GDM1 (cell line): ENCODE measurements at places on chromosomes 7 and 10.
A peak's percentile ranks its signal among the peaks of the same experiment; 100 is the strongest.

- DNase-seq = peak; percentile 37
These were observed at the start of gene GTF2IRD1 for GRCh38 chr7:74453322-74454011. TSS of gene GTF2IRD1 (plus strand) at chr7:74453906. CDS start at chr7:74508081, 54,175 bp downstream.

DNA sequence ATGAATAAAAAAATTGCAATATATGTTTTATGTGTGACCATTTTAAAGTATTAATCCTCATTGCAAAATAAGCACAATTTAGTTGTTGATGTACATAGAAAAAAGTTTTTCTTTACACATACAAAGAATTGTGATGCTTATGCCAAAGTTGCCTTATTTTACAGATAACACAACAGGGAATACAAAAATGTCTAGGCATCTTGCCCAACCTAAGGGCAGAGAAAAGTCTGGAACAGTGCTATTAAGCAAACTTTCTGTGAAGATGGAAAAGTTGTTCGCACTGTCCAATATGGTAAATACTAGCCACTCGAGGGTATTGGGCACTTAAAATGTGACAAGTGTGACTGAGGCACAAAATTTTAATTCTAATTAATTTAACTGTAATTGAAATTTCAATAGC is 190.2 kb upstream of the HGF start:
- no peak for DNase-seq

DNA sequence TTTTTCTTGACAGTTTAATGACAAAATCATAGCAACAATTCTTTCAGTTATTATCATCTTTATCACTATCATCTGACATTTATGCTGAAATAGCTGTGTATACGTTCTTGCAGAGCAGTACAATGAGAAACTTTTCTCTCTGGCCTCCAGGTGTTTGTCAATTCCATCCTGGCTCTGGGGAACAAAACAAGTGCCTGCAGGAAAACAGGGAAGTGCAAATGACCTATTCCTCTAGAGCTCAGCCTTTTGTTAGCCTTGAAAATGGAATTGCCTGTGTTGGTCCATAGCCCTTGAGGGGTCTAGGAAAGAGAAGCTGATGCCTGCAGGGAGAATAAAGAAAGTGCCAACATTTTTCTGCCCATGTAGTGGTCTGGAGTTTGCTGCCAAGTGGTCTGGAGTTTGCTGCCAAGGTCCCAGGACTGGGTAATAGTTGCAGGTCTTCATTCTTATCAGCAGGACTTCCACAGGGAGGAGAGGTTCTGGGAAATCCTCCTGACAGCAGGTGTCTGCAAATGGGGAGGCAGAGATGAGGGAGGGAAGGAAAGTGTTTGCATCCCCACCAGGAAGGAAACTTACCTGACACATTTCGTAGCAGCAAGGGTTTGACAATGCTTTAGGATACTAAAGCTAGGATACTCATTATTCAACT is 10.1 kb upstream of the CSTF2T start:
- no peak for DNase-seq

DNA sequence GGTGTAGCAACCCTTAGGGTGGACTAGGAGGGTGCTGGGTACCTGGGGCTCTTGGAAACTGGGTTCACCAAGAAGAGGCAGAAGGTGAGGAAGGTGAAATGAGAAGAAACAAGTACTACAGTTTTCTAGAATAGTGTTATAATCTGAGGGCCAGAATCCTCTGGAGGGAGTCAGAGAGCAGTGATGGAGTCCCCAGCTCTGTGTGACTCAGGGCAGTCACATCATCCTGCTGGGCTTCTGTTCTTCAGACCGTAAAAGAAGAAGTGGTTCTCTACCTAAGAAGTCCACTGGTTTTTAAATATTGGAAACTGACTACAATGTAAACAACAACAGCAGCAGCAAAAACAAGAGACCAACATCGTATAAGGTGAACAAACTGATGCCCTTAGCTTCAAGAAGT is 197.3 kb downstream of the PRPF18 start:
- DNase-seq = peak; percentile 15

DNA sequence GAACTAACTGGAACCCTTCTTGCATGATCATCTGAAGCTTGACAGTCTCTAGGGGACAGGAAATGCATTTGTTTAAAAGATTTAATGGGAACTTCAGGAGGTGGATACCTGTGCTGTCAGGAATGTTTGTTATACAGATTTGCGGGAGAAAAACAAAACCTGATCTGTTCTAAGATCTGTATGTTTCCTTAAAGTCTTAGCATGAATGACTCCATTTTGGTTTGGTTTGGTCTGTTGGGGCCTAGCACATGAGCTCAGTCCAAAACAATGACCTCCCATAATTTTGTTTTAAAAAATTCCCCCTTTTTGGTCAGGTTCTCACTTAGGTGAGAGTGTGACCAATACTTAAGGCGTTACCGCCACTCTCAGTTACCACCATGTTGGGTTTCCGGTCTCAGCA is 138.7 kb downstream of the AKR1D1 start:
- no peak for DNase-seq

- DNase-seq = no peak
These were observed at the start of gene TMEM178B for GRCh38 chr7:141073641-141074161. TSS of gene TMEM178B (plus strand) at chr7:141074064.

DNA sequence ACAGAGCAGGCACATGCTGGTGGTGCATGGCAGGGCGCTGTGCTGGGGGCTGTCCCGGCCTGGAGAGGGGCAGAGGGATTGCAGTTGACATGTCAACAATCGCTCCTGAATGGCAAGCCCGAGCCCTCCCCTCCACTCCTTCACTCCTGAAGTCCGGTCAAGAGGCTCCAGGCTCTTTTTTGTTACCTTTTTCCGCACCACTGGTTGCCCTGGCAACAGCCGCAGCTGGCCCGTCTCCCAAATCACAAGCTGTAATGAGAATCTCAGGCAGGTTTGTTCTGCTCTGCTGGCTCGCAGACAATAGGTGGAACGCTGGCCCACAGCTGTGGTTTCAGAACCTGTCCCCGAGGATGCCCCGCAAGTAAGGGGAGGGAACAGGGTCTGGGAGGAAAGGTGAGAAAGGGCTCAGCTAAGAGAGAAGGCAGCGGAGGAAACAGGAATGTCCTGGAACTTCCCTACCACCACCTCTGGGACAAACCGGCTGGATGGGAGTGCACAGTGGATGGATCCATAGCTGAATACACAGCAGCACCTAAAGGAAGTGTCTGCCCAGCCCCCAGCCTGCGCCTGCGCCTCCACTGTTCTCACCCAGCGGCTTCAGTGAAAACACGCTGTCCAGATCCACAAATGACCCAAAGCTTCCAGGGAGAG is 58.9 kb downstream of the CALML3 start:
- no peak for DNase-seq

DNA sequence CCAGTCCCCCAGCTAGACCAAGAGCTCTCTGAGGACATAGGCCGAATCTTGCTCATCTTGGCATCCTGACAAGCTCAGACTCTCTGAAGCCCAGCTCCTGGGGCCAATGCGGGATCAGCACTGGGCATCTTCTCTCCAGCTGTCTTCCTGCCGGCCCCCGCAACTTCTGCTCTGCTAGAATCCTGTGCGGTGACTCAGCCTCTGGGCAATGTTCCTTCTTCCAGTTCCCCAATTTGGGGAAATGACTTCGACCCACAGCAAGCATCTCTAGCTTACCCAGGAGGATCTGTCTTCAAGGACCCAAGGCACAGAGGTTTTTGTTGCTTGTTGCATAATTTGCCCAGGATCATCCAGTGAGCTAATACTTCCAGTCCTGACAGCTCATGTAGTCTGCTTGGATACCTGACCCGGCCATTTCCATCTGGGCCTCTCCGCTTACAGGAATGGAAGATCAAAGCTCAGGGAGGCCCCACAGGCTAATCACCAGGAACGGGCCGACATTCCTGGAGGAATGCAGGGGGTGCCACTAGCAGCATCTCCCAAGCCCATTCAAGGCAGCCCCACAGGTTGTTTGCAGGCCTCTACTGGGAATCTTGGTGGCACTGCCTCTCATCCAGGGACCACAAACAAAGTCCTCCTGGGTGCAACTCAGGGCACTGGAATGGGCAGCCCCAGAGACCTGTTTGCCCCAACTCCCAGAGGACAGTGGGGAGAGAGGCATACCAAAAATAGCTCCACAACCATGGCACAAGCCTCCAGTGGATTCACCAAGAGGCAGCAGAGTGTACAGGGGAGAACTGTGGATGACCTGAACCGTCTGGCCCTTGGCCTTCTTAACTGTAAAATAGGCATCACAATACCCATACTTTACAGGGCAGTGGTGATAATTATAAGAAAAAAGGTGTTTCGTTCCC is 151.9 kb downstream of the NEURL1 start:
- peak; percentile 81 for DNase-seq

GRCh38 chr7:133320891-133321290 is 68.0 kb downstream of the EXOC4 start:
- DNase-seq = no peak

DNA sequence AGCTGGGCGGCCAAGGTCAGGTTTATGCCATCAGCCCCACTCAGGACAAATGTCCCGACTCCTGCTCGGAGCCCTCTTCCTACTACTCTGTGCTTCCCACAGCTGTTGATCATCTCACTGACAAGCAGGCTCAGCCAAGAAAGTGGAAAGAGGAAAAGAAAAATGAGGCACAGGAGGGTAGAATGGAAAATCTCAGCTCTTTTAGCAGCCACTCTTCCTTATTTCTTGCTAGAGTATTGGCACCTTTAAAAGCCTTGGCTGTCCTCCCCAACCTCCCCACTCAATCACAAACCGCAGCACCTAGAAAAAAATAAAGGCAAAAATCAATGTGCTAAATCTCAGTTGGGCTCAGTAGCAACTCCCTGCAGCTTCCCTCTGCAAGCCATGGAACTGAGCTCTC is 35.3 kb upstream of the AGK start:
- DNase-seq = no peak

- no peak for DNase-seq
These were observed 146.4 kb downstream of the ZNF248 start for GRCh38 chr10:37710831-37711616.

DNA sequence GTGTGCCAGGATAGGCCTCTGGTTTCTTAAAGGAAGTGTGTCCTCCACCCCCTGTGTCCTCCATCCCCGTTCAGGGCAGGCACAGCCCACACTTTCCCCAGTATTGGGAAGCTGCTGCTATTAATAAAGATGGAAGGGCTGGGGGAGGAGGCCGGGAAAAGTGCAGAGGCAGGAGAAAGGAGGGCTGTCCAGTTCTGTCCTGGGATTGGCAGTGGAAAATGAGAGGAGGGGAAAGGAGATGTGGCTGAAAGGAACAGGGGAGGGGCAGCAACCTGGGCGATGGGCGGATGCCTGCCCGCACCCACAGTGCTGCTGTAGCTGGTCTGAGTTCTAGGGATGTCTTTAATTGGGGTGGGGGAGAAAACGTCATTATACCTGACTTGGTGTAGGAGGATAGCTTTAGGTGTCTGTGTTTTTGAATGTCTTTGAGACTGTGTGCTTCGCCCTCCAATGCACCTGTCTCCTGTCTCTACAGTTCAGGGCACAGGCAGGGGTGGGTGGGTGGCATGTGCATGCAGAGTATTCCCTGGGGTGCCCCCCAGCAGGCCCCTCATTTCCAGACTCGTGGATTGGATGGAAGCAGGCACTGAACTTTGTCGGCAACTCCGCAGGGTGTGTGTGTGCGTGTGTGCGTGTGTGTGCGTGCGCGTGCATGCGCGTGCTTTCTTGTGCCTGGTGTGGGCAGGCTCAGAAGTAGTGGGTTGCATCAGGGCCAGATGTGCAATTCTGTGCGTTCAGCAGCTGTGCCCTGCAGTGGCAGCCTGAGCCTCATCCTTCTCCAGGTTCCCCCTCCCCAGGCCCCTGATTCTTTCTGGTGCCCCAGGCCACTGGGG is 2.5 kb downstream of the TRIM8 start:
- DNase-seq = no peak

GRCh38 chr10:74705358-74705980 is 120.9 kb upstream of the KAT6B start:
- DNase-seq = no peak

DNA sequence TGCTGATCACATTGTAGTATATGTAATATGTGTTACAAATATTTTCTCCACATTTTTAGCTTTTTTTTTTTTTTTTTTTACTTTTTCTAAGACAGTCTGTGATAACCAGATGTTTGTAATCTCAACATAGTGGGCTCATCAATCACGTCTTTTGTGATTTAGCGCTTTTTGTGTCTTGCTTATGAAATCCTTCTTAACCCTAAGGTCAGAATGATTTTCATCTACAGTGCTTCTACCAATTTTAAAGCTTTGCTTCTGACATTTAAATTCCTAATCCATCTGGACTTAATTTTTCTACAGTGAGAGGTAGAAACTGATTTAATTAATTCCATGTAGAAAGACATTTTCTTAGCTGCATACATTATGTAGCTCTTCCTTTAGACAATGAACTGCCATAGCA is 626.4 kb downstream of the TNS3 start:
- no peak for DNase-seq

- no peak for DNase-seq
These were observed 24.7 kb upstream of the HSPA12A start for GRCh38 chr10:116766837-116767634.

DNA sequence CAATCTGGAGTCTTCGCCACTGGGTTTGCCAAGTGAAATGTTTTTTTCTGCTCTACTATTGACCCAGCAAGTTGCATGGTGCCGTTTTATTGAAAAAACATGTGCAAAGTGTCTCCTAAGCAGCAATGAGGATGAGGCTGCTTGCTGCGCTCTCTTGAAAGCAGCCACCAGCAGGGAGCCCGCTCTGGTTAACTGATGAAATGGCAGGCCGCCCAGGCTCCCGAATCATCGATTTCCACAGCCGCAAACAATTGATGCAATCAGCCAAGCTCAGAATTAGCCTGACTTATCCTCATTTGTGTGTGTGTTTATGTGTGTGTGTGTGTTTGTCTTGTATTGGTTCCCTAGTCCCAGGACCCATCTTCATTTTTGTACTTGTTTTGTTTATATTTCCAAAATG is 22.2 kb upstream of the LYZL1 start:
- no peak for DNase-seq

- no peak for DNase-seq
These were observed 348.7 kb upstream of the ZMIZ1 start for GRCh38 chr10:78720091-78720490.
